CD4-positive, alpha-beta T cell treated with Interleukin-21 for 1 hour (primary cell): ENCODE measurements at places on chromosomes 6 and 20.
A peak's percentile ranks its signal among the peaks of the same experiment; 100 is the strongest.

- DNase-seq = peak; percentile 37
Observed at GRCh38 chr6:159099276-159099675, 54.5 kb upstream of the TAGAP start.

- no peak for DNase-seq
Observed at GRCh38 chr20:59391975-59392374, 91.6 kb downstream of the EDN3 start.

GRCh38 chr6:31529329-31530150 lies 778 bp downstream of the MCCD1 start:
- no peak for DNase-seq

DNA sequence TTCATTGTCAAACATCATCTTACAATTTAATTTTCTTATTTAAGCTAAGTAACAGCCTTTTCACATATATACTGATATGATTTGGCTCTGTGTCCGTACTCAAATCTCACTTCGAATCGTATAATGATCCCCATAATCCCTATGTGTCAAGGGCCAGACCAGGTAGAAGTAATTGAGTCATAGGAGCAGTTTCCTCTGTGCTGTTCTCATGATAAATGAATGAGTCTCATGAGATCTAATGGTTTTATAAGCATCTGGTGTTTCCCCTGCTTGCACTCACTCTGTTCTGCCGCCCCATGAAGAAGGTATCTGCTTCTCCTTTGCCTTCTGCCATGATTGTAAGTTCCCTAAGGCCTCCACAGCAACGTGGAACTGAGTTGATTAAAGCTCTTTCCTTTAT lies 25.1 kb upstream of the CMTR1 start:
- no peak for DNase-seq

GRCh38 chr6:88124925-88125557 lies 41.1 kb downstream of the CNR1 start:
- DNase-seq = no peak

DNA sequence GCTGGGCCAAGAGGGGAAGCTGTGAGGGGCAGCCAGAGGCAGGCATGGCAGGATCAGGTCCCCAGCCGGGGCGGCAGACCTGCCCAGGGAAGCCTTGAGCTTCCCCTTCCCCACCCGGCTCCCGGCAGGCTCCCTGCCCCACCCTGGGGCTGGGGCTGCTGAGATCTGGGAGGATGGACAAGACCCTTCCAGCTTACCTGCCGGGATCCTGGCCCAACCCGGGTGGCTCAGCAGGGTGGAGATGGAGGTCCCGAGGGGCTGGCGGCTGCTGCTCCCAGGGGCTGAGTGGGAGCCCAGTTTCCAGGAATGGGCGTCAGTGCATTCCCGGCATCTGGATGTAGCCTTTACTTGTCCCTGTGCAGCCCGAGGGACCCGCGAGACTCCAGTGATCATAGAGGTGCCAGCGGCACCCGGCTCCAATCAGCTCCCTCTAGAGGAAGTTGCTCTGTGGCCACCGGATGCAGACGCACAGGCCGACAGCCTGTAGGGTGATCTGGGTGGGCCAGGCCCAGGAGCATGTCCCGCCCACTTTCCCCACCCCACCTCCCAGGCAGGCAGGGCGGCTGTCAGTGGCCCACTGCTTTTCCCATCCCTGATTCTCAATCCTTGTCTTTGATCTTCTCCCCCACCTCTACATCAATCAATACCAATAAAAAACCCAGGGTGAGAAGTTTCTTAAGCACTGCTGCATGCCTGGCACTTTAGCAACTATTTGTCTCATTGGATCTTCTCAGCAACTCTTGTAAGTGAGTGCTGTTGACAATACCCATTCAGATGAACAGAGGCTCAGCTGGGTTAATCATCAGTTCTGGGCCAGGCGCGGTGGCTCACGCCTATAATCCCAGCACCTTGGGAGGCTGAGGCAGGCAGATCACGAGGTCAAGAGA lies at the start of gene BAK1:
Gene BAK1, minus strand, starts transcription at position 449 of the 887 bp plus-strand sequence. CDS start 2,672 bp downstream, outside the sequence.
- peak; percentile 88 for DNase-seq

- peak; percentile 93 for DNase-seq
Observed at GRCh38 chr6:26240157-26241032, 124.6 kb upstream of the BTN3A2 start.
